ENCODE measurements at places on chromosomes 6 and 20.
A peak's percentile ranks its signal among the peaks of the same experiment; 100 is the strongest.

DNA sequence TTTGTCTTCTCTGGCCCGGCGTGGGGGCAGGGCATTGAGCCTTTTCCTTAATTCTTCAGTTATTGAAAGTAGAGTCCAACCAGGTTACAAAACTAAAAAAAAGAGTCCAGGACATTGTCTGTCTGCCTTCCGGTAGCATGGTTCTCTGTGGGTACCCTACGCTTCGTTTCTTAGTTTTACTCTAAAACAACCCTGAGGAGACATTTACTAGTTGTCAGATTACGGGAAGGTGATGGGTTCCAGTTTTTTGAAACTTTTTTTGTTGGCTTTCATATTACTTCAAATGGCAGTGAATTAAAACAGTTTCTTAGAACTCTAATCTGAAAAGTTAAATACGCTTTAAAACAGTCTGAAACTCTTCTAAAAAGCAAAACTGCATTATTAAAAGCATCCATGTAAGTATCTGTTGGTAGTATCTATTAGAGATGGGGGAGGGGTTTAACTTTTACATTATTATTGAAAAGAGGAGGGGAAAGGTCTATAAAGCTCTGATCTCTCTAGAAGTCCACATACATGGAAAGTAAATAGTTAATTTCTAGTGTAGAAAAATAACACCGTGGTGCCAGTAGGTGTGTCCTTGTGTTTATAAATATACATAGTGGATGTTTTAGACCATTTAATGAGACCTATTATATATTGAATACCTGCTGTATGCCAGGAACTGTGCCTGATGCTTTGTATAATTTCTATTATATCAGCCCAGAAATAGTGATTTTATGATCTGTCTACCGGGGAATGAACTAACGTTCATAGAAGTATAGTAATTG lies 2.2 kb downstream of the BICRAL start:
- peak overlapping the region; percentile 97 for H3K4me3 ChIP-seq
- no peaks in the 10 kb centered on the region for H3K27me3 ChIP-seq
- no peaks in the 10 kb centered on the region for H3K36me3 ChIP-seq
- H3K4me1 ChIP-seq: peaks cover 25% of the 10 kb centered on the region
- no peak for DNase-seq
- H3K27ac ChIP-seq: peak overlapping the region; percentile 98

- H3K27me3 ChIP-seq: no peaks in the 10 kb centered on the region
- no peak overlapping the region for H3K4me3 ChIP-seq
- no peaks in the 10 kb centered on the region for H3K36me3 ChIP-seq
These were observed 24.6 kb downstream of the ATG5 start for GRCh38 chr6:106300944-106301343.

DNA sequence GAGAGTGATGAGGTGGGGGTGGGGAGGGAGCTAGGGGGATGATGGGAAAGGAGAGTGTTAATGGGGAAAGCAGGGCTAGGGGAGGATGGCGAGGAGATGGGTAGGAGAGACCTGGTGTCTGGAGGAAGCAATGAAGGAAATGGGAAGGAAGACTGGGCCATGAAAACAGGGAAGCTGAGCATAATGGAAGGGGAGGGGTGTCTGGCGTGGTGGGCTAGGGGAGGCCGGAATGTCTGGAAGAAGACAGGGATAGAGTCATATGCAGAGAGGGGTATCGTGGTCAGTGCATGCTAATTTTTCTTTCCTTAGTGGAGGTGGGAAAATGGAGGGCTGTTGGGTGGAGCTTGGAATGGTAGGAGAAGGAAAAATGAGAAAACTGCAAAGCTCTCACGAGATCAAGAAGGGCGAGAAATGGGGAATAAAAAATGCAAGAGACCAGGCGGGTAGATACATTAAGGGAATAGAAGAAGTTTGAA lies 423 bp downstream of the KLHDC3 start:
- no peaks in the 10 kb centered on the region for H3K27me3 ChIP-seq
- H3K4me1 ChIP-seq: peaks cover 32% of the 10 kb centered on the region
- no peak for DNase-seq
- H3K4me3 ChIP-seq: peak overlapping the region; percentile 93

DNA sequence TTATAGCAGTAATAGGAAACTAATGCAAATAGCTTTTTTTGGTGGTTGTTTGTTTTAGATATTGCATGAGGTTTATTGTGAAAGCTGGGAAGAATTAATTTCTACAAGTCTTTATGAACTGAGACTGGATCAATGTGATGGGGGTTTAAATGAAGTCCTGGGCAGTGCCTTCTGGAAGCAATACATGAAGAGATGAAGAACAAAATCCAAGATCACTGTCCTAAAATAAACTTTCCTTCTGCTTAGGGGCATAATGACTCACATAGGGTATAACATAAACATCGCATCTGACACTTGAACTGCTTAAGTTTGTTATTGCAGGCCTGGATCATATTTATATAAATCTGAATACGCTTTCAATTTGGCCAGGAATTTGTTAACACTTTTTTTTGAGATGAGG lies 20.9 kb upstream of the SHLD1 start:
- no peaks in the 10 kb centered on the region for H3K27me3 ChIP-seq
- no peak for DNase-seq
- no peak overlapping the region for H3K4me3 ChIP-seq

GRCh38 chr6:28747083-28747630 lies 176.6 kb downstream of the TRIM27 start:
- no peaks in the 10 kb centered on the region for H3K36me3 ChIP-seq
- no peaks in the 10 kb centered on the region for H3K4me1 ChIP-seq
- no peak overlapping the region for H3K27ac ChIP-seq
- DNase-seq: no peak
- H3K4me3 ChIP-seq: no peak overlapping the region
- no peaks in the 10 kb centered on the region for H3K27me3 ChIP-seq

- peaks cover 18% of the 10 kb centered on the region for H3K4me1 ChIP-seq
- H3K27me3 ChIP-seq: no peaks in the 10 kb centered on the region
These were observed 51.6 kb downstream of the LAMA4 start for GRCh38 chr6:112202639-112203341.

DNA sequence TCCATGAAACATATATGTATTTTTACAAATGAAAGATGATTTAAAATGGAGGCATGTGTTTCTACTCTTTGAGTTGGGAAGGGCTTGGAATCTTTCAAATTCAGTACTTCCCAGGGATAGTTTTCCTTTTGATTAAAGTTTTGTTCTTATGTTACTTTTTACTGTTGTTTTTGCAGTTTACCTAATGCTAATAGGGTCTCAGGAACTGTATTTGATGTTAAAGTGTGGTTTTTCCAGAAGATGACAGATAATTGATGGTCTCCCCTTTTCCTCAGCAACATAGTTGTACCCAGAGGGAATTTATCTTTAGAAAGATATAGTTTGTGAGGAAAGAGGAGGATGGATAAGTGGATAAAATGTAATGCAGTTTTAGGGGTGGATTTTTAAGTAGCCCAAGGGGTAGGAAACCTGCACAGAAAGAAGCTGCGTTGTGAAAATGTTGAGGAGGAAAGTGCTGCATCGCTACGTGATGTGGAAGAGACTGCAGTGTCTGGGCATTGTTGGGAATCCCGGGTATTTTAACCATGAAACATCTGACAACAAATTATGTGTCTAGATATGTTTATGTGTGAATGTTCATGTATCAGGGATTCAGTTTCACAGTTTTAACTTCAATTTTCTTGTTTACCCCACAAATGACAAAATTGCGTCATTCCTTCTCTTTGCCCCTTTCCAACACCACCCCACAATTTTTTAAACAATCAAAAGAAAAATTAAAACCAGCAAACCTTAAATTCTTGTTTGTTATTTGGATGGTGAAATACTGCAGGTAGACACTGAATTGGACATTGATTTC lies 42.3 kb downstream of the GNAS start:
- H3K36me3 ChIP-seq: no peaks in the 10 kb centered on the region
- peaks cover 40% of the 10 kb centered on the region for H3K4me1 ChIP-seq
- H3K27me3 ChIP-seq: no peaks in the 10 kb centered on the region

DNA sequence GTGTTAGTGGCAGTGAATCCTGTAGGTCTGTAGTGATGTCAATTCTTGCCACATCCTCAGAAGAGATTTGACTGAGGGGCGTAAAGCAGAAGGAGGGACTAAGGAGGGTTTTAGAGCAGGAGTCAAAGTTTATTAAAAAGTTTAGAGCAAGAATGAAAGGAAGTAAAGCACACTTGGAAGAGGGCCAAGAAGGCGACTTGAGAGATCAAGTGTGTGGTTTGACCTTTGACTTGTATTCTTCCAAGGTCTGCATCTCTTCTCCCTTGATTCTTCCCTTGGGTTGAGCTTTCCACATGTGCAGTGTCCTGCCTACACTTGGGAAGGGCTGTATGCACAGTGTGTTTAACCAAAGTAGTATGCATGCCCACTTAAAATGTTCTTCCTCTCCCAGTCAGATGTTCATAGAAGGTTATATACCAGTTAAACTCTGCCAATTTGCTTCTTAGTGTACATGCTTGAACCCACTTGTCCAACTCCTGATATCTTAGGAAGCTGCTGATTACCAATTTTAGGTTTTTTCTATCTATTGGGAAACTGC lies 627.6 kb downstream of the MMUT start:
- H3K27ac ChIP-seq: no peak overlapping the region
- DNase-seq: no peak
- no peaks in the 10 kb centered on the region for H3K4me1 ChIP-seq
- no peak overlapping the region for H3K4me3 ChIP-seq
- H3K36me3 ChIP-seq: no peaks in the 10 kb centered on the region
- no peaks in the 10 kb centered on the region for H3K27me3 ChIP-seq

DNA sequence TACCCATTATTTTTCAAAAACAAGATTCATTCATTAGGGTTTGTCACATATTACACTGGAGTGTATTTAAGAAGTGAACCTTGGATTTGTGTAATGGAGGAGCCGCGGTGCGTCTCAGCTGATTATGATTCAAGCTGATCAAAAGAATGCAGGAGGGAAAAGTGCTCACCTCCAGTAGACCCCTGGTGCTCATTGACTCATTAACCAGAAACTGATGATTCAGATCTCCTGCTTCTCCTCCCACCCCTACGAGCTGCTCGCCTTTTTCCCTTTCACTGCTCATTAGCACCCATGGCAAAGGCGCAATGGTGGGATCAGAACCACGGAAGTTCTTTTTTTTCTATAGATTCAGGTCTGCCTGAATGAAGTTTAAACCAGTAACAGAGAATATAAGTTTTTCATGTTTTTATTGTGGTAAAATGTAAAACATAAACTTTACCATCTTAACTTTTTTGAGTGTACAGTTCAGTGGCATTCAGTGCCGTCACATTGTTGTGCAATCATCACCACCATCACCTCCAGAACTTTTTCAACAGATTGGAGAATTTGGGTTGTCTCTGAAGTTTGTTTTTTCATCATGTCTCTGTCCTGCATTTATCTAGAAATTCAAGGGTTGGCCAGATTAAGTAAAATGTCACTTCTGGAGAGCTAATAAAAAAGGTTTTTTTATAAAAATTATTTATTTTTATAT lies 101.6 kb downstream of the LINC00237 start:
- no peaks in the 10 kb centered on the region for H3K27me3 ChIP-seq
- H3K36me3 ChIP-seq: no peaks in the 10 kb centered on the region
- H3K4me3 ChIP-seq: no peak overlapping the region
- H3K27ac ChIP-seq: no peak overlapping the region
- H3K4me1 ChIP-seq: no peaks in the 10 kb centered on the region

- H3K27ac ChIP-seq: no peak within 1 kb of the TSS
- DNase-seq: no peak
These were observed at the start of gene HLA-DRB1 for GRCh38 chr6:32589596-32590449. Gene HLA-DRB1, minus strand, starts transcription at chr6:32589848. Its CDS starts 106 bp downstream, at chr6:32589742.

GRCh38 chr20:19438488-19438887 lies 226.0 kb downstream of the SLC24A3 start:
- H3K27ac ChIP-seq: no peak overlapping the region
- no peak for DNase-seq
- no peaks in the 10 kb centered on the region for H3K4me1 ChIP-seq
- H3K27me3 ChIP-seq: no peaks in the 10 kb centered on the region
- no peak overlapping the region for H3K4me3 ChIP-seq

Data from testis (tissue), 5 donors.